Cortex of kidney (tissue), 1 donor: ENCODE measurements at places on chromosomes 7 and 10.

GRCh38 chr10:4725917-4726606, 99.9 kb upstream of the AKR1E2 start:
- DNase-seq = no peak

DNA sequence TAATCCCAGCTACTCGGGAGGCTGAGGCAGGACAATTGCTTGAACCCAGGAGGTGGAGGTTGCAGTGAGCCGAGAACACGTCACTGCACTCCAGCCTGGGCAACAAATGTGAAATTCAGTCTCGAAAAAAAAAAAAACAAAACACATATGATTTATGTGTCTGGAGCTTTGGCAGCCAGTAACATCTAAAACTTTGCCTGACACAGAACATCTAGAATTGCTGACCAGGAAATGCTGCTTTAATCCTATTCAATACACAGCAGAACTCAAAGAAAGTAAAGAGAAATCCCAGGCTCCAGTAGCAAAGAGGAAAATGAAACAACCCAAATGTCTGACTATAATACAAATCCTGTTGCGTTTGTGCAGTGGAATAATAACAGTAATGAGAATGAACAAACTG, 4.5 kb upstream of the CCDC6 start:
- DNase-seq = no peak

GRCh38 chr7:33806298-33807154, 98.8 kb upstream of the BMPER start:
- DNase-seq = no peak

DNA sequence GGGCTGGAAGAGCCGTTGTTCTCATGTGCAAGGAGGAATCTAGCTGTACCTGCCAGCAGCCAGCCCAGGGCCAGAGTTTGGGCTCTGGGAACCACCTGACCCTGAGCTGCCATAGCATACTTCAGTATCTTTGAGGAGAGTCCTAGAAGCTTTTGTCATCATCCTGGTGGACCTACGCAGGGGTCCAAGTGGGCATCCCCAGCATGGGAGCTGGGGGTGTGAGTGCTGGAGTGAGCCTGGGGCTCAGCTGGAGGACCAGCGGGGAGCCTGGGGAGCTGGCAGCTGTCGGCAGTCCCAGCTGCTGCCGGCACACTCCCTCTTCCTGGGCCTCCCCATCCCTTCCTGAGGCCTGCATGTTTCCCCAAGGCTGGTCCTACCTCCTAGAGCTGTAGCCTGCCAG, 32.5 kb downstream of the C10orf105 start:
- no peak for DNase-seq

- DNase-seq = no peak
Measured at GRCh38 chr10:77644557-77645243, 7.1 kb upstream of the KCNMA1 start.

GRCh38 chr10:36675458-36675880, 449.9 kb upstream of the ANKRD30A start:
- DNase-seq = no peak

DNA sequence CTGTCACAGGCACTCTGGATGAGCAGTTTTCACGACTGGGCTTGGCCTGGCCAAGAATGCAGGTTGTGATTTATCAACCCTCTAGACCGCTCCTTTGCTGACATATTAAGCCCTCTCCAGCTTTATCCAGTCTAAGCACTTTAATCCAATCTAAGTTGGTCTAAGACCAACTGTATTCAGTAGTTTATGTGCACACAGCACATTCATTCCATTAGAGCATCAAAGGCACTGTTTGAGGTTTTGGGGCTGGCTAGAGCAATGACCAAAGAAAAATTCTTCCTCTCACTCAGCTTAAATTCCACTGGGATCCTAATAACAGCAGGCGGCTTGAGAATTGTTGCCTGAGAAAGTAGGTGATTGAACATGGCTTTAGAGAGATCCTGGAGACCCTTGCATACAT, 176.0 kb upstream of the INSYN2A start:
- no peak for DNase-seq

- DNase-seq = no peak
Measured at GRCh38 chr10:68231106-68231816, 652 bp downstream of the ATOH7 start.

GRCh38 chr10:70253878-70254765, 20.9 kb upstream of the PPA1 start:
- no peak for DNase-seq

DNA sequence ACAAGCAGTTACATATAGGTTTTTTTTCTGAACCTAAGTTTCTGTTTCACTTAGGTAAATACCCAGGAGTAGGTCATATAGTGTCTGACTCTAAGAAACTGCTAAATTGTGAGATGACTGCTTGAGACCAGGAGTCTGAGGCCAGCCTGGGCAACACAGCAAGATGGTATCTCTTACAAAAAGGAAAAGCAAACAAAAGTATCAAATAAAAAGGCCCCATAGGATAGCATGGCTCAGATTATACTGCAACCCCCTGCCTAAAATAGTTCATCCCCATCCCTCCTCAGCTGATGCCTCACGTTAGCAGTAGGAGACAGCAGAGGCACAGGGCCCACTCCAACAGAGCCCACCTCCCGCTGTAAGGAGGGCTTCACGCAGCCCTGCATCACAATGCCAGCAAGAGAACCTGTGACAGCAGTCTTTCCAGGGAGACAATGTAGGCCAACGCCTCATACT, 90.3 kb downstream of the SRPK2 start:
- DNase-seq = no peak

- DNase-seq = no peak
Measured at GRCh38 chr10:27658788-27659187, 86.8 kb downstream of the MKX start.
